Stimulated activated CD8-positive, alpha-beta memory T cell treated with anti-CD3 and anti-CD28 coated beads, Interleukin-4, amount 100 ng/mL, for 1 hour (primary cell): ENCODE measurements at places on chromosomes 12 and 14.

DNA sequence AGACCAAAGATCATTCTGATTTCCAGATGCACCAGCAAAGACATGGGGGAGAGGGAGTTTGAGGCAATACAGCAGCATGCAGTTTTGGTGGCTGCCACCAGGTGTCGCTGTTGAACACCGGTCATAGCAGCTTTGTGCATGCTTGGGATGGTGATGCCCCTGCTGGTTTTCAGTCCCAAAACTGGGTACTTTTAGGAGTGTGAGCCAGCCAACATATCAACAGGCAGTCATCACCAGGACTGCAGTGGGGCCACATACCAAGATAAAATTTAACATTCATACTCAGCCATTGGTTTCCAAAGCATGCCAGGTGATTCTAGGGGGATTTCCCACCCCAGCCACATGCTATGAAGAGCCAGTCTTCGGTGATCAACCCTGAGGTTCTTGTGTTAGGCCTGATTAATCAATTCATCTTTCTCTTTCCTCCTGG is 64.2 kb downstream of the PHETA1 start:
- DNase-seq, result no peak

- DNase-seq, result no peak
Measured at GRCh38 chr12:27828196-27828595, 48.2 kb upstream of the MANSC4 start.

DNA sequence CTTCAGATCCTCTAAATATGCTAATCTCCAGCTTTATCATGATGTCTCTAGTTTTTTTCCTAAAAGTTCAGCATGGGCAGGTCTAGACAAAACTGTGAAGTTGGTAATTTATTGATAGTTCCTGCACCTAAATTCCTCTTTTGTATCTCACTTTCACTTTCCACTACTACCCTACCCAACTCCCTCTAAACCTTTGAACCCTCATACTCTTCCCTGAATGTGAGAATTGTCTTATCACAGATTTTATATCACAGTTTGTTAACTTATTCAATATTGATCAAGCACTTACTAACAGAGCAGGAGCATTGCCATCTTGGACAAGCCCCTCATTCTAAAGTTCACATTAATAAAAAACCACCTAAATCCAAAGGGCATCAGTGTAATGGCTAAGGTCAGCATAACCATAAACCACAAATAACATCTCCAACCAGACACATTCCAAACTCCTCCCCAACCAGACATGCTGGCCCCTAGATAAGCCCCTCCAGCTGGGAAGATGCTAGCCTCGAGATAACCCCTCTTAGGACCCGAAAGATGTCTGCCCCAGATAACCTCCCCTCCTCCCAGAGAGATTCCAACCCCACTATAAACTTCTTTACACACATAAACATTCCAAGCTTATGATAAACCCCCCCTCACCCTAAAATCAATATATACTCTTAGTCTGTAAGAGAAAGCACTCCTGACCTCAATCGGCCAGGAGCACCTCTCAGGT is 78.7 kb downstream of the FSCB start:
- no peak for DNase-seq

- no peak for DNase-seq
Measured at GRCh38 chr14:104879983-104880565, 15.0 kb downstream of the CEP170B start.

DNA sequence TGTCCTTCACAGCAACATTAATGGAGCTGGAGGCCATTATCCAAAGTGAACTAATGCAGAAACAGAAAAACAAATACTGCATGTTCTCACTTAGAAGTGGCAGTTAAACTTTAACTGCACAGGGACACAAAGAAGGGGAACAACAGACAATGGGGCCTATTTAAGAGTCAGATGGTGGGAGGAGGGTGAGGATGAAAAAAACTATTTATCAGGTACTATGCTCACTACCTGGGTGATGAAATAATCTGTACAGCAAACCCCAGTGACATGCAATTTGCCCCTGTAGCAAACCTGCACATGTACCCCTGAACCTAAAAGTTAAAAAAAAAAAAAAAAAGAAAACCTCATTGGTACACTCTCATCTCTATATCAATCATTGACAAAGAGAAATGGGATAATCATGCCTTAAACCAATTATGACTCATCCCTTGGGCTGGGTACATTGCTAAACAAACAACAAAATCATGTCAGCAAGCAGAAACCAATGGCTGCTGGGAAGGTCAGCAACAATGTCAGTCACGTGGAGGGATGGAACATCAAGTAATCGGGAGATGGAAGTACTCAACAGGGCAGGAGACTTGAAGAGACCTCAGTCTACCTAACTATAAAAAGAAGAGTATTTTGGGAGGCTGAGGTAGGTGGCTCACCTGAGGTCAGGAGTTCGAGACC is 479.2 kb downstream of the RMST start:
- DNase-seq, result no peak

DNA sequence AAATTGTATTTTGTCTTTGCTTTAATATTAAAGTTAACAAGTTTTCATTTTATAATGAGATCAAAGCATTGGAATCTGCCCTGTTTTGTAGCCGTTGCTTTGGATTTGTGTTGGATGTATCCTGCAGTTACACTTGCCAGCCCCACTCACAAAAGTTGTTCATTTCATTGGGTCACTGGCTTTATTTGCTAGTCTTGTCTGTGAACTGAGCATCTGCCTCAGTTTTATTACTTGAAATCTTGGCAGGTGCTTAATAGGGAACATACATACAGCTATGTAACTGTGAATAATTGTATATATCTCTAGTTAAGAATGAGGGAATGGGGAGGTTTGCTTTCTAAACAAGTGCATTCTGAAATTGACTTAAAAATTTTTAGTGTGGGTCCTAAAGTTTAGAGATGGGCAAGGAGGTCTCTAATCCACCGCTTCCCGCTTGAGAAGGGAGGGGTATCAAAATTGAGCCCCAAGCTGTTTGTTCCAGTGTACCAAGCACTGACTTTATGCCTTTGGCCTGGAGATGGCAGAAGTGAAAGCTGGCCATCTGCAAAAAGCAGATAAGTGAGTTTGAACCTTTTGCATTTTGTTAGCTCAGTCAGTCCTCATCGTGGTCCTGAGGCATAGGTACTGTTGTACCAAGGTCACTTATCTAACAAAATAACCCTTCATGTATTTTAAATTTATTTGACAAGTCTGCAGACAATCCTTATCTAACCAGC is 9.3 kb downstream of the EIF5 start:
- no peak for DNase-seq

GRCh38 chr14:71372411-71372838 is 465.2 kb downstream of the PCNX1 start:
- no peak for DNase-seq

GRCh38 chr14:86331341-86331740 is 801.4 kb downstream of the FLRT2 start:
- DNase-seq, result no peak

DNA sequence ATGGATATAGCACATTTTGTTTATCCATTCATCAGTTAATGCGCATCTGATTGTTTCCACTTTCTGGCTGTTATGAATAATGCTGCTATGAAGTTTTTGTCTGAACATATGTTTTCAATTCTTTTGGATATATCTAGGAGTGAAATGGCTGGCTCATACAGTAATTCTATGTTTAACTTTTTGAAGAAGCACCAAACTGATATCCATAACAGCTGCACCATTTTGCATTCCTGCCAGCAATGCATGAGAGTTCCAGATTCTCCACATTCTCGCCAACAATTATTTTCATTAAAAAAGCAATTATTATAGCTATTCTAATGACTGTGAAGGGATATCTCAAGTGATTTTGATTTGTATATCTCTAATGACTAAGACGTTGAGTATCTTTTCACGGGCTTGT is 89.9 kb upstream of the PPP4R3A start:
- DNase-seq, result no peak

- DNase-seq, result no peak
Measured at GRCh38 chr14:27916326-27916725, 850.3 kb upstream of the FOXG1 start.

- DNase-seq, result no peak
Measured at GRCh38 chr12:75820848-75821578, 210.6 kb downstream of the PHLDA1 start.
